ENCODE measurements at places on chromosomes 12 and 14. TPM values are rescaled to one million over a fixed set of nuclear protein-coding genes. Genes with fewer than 3 reads are reported as not detected.

The C3AR1 gene
- 1.3 TPM for total RNA-seq

The CFAP54 gene
- 0.83 TPM for total RNA-seq

The CD27 gene
- total RNA-seq = 20.6 TPM

- H3K4me3 ChIP-seq = no peak overlapping the region
- no peaks in the 10 kb centered on the region for H3K4me1 ChIP-seq
- H3K36me3 ChIP-seq = no peaks in the 10 kb centered on the region
- no peaks in the 10 kb centered on the region for H3K27me3 ChIP-seq
- no peak for DNase-seq
- H3K27ac ChIP-seq = no peak overlapping the region
Measured at GRCh38 chr12:105470601-105471000, 140.1 kb downstream of the C12orf75 start.

GRCh38 chr12:120194226-120194533, 335 bp downstream of the GCN1 start:
- peak overlapping the region; percentile 92 for H3K27ac ChIP-seq
- H3K4me1 ChIP-seq = peaks cover 31% of the 10 kb centered on the region
- H3K4me3 ChIP-seq = peak overlapping the region; percentile 79
- no peaks in the 10 kb centered on the region for H3K36me3 ChIP-seq

DNA sequence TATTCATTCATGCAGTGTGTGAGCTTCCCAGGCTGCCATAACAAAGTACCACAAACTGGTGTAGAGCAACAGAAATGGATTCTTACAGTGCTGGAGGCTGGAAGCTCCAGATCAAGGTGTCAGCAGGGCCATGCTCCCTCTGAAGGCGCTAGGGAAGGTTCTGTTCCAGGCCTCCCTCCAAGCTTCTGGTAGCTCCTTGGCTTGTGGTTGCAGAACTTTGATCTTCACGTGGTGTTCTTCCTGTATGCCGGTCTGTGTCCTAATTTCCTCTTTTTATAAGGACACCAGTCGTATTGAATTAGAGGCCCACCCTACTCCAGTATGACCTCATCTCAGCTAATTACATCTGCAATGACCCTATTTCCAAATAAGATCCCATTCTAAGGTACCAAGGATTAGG, 3.1 kb downstream of the OTUB2 start:
- H3K4me1 ChIP-seq = peaks cover 11% of the 10 kb centered on the region
- H3K36me3 ChIP-seq = no peaks in the 10 kb centered on the region
- H3K4me3 ChIP-seq = no peak overlapping the region
- no peak for DNase-seq
- no peaks in the 10 kb centered on the region for H3K27me3 ChIP-seq
- no peak overlapping the region for H3K27ac ChIP-seq

DNA sequence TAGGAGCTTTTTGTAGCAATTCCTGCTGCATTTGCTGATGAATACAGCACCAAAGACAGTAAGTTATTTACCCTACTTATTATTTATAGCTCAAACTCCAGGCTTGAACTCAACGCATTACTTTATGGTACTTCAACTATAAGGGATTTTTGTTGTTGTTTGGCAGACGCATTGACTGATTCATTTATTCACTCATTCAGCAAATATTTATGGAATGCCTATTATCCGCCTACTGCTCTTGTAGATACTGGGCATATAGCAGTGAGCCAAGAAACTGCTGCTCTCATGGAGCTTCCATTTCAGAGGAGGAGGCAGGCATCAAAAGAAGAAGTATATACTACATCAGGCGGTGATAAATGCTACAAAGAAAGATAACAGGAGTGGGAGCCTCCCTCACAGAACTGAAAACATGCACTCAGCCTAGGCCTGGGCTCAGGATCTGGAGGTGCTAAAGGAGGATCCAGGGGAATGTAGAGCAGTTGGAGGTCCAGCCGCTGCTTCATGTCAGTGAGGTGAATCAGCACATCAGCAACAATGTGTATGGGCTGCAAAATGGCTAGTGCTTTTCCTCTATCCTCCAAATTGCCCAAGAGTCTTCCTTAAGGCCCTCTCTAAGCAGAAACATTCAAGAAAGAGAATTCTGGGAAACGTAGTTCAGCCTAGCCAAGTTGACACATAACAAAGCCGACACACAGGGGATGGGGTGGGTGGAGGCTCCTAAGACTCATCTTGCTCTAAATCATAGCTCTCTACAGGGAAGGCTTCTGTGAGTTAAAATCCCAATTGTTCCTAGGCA, 157.5 kb downstream of the NRXN3 start:
- H3K27ac ChIP-seq = no peak overlapping the region
- DNase-seq = no peak
- no peaks in the 10 kb centered on the region for H3K4me1 ChIP-seq
- H3K36me3 ChIP-seq = no peaks in the 10 kb centered on the region
- H3K4me3 ChIP-seq = no peak overlapping the region

GRCh38 chr12:9957834-9958233, 13.4 kb upstream of the CLEC12A start:
- no peaks in the 10 kb centered on the region for H3K27me3 ChIP-seq
- H3K36me3 ChIP-seq = no peaks in the 10 kb centered on the region
- no peak overlapping the region for H3K27ac ChIP-seq
- no peaks in the 10 kb centered on the region for H3K4me1 ChIP-seq

DNA sequence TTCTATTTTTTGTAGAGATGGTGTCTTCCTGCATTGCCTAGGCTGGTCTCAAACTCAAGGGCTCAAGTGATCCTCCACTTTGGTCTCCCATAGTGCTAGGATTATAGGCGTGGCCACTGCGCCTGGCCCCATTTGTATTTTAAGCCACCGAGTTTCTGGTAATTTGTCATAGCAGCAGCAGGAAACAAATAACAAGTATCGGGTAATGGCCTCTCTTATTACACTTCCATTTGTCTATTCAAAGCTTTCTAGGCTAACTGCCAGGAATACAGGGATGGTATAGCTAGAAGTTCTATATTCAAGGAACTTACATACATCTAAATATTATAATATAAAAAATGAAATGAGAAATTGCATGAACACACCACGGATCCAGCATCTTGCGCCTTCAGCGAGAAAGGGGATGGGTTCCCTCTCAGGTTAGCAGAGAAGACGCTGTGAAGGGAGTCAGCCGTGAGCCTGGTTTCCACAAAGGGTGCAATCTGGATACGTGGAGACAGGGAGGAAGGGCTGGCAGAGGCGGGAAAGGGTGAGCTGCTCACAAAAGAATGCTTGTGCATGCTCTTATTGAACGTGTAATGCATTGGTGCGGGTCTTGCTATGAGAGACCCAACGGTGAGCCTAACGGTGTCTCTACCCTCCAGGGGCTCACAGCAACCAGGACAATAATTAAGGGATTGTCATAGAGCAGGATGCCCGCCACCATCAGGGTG, 9.5 kb downstream of the BDKRB1 start:
- no peaks in the 10 kb centered on the region for H3K27me3 ChIP-seq
- no peaks in the 10 kb centered on the region for H3K36me3 ChIP-seq
- H3K27ac ChIP-seq = no peak overlapping the region
- H3K4me3 ChIP-seq = no peak overlapping the region

DNA sequence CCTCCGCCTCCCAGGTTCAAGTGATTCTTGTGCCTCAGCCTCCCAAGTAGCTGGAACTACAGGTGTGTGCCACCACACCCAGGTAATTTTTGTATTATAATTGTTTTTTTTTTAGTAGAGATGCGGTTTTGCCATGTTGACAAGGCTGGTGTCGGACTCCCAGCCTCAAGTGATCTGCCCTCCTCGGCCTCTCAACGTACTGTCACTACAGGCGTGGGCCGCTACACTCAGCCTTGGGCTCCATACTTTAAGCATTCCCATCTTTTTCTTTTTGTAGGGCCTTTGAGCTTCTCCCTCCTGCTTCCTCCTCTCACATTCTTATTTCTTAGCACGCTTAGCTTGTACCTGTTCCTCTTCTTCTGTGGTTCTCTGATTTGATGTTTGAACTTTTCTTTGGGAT, 62.8 kb downstream of the SERPINA3 start:
- H3K27me3 ChIP-seq = no peaks in the 10 kb centered on the region
- H3K4me1 ChIP-seq = no peaks in the 10 kb centered on the region
- no peaks in the 10 kb centered on the region for H3K36me3 ChIP-seq
- no peak overlapping the region for H3K27ac ChIP-seq
